ENCODE measurements at places on chromosomes 5 and 9.

DNA sequence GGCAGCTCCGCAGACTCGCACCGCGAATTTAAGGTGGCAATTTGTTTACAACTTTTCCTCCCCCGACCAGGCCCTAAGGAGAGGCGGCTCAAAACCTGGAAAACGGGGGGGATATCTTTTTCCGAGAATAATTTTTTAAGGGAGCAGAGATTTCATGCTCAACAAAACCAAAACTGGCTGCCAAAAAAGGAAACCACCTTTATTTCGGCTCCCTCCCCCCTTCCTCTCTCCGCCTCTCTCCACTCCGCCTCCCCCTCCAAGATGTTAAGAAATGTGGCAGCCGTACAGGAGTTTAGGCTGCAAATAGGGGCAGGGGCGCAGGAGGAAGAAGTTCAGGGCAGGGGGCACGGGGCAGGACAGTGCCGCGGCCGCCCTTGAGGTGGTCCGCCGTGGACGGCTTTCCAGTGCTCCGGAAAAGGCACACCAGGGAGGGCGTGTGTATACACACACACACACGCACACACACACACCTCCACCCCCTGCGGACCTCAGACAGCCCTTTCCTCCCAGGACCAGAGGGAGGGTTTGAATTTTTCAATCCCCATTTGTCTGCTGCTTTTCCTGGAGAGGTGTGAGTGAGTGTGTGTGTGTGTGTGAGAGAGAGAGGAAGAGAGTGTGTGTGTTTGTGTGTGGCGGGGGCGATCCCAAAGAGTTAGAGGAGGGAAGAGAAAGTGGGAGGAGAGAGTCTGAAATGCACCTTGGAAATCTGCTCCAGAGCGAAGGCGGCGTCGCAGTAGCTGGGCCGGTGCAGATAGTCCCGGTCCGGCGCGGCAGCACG, 9.1 kb downstream of the PTCH1 start:
- DNase-seq: no peak

DNA sequence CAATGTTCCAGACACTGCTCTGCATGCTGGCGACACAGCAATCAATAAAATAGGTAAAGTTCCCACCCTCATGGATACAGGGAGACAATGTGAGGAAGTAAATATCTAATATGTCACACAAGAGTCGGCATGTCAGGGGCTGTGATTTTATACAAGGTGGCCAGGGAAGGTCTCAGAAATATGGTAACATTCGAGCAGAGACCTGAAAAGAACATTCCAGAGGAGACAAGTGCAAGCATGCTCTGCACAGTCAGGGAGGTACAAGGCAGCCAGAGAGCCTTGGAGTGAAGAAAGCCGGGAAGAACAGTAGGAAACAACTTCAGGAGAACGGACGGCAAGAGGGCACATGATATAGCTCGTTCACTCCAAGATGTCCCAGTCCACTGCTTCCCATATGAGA, 89.2 kb upstream of the ZNF462 start:
- DNase-seq: no peak

DNA sequence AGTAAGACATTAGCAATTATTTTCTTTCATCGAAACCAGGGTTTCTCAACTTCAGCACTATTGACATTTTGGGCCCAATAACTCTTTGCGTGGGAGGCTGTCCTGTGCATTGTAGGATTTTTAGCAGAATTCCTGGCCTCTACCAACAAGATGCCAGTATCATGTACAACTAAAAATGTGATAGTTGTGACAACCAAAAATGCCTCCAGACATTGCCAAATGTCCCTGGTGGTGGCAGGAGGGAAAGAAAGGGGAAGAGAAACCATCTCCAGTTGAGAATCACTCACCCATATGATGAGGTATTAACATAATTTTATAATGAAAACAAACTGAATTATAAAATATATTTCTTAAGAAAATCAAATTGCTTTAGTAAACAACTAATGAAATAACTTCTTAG, 406.1 kb downstream of the RAB3C start:
- no peak for DNase-seq

GRCh38 chr5:170892196-170892595, 30.4 kb downstream of the RANBP17 start:
- no peak for DNase-seq

DNA sequence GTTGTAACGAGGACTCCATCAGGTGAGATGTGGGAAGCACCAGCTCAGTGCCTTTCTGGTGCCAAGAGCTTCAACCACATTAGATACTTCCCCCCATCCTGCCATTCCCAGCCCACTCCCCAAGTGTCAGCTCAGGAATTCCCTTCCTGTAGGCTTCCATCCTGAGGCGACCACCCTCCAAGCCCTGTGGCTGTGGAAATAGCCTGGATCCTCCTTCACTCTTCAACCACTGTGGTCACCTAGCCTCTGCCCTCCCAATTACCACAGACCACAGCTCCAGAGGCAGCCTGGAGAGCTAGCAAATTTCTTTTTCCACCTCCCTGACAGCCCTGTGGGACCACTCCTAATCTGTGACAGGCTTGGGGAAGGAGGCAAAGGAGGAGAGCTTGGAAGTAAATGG, 219.8 kb upstream of the MAP3K1 start:
- no peak for DNase-seq

DNA sequence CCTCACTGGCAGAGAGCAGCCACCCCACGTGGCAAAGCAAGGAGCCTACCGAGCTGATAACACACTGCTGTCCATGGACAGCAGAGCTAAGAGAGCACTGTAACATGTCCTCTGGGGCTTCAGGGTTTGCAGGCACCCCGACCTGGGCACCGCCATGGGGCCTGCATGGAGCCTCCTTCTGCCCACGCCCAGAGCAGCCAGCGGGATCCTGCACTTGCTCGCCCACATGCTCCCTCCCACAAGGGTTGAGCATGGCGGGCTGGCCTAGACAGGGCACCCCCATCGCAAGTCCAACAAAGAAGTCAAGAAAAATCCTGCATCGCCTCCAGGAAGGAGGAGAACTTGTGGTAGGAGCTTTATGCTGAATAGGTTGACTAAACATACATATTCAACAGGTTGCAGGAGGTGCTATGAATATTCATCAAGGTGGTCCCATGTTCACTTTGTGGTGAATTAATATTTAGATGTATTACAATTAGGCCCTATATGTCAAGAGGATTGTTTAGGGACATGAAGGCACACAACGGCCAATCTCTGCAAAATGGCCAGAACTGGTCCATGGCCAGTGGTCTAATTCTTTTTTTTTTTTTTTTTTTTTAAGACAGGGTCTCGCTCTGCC, 3.8 kb upstream of the MIGA2 start:
- no peak for DNase-seq

- no peak for DNase-seq
Observed at GRCh38 chr5:168254013-168254693, 37.3 kb upstream of the WWC1 start.

DNA sequence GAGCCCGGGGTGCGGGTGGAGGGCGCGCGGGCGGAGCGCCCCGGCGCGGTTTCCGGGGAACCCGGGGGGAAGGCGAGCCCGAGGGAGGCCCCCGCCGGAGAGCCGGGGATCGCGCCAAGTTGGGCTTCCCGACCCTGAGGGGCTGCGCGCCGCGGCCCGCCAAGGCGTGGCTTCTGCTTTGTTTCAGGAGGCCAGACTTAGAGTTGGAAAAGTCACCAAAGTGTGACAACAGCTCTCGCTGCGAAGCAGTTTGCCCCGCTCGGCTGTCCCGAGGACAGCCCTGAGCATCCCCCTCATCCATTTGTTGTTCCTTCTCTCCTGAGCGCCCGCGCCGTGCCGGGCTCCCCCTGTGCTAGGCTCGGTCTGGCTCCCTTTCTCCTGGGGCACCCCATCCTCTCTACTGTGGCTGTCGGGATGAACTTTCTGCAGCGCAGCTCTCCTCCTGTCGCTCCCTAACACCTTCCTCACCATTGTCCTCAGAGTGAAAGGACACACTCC, 410 bp downstream of the GLIPR2 start:
- DNase-seq: no peak

All from type B pancreatic cell (in vitro differentiated cells).